Activated CD4-positive, alpha-beta T cell treated with anti-CD3 and anti-CD28 coated beads, Interleukin-2, Interleukin-4, amounts not matched to agents 100 ng/mL and 50 ng/mL, durations not matched to agents 16 hours and 8 hours (primary cell): ENCODE measurements at places on chromosomes 11 and 22.

- DNase-seq, result no peak
Measured at GRCh38 chr11:1226226-1226985, 3.5 kb downstream of the MUC5B start.

GRCh38 chr22:30020511-30020910 is 59.8 kb upstream of the HORMAD2 start:
- no peak for DNase-seq

DNA sequence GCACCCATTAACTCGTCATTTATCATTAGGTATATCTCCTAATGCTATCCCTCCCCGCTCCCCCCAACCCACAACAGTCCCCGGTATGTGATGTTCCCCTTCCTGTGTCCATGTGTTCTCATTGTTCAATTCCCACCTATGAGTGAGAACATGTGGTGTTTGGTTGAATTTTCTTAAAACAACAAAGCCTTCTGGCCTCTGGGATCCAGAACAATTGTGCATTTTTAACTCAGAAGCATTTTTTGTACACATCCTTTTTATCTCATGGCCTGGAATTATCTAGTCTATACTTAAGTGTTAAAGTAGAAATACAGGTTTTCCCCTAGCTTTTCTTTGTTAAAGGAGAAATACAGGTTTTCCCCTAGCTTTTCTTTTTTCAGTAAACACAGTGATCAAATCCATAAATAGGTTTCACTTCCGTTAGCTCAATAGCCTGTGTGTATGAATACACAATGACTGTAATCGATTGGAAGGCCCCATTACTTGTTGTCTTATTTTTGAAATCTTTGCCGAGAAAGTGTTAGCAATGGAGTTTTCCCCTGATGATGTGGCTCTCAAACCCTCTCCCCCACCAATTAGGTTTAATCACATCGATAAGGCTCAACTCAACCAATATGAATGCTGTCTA is 125.6 kb upstream of the PITPNB start:
- no peak for DNase-seq

GRCh38 chr11:119438599-119438998 is 15.6 kb upstream of the THY1 start:
- no peak for DNase-seq

DNA sequence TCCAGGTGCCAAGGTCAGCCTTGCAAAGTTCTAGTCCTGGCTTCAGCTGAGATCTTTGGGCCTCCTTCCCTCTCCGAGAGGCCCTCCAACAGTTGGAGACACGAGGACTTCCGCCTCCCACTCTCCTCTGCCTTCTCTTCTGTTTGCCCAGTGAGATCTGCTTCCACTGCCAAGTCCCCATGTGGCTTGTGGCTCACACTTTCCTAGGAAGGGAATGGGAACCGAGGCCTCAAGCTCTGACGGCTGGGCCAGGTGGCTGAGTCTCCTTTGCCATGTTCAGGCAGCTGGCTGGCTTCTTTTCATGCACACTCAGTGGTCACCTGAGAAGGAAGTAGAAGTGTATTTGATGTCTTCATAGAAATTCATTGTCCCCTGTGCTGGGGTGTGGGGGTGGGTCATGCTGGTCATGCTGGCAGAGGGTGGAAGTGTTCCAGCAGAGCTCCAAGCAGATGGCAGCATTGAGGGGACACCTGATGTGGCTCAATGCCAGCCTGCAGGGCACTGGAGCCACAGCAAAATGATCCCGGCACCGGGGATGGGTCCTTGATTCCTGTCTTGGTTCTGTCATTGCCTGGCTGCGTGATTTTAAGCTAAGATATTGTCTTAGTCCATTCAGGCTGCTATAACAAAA is 130.4 kb downstream of the ADAMTS15 start:
- no peak for DNase-seq

DNA sequence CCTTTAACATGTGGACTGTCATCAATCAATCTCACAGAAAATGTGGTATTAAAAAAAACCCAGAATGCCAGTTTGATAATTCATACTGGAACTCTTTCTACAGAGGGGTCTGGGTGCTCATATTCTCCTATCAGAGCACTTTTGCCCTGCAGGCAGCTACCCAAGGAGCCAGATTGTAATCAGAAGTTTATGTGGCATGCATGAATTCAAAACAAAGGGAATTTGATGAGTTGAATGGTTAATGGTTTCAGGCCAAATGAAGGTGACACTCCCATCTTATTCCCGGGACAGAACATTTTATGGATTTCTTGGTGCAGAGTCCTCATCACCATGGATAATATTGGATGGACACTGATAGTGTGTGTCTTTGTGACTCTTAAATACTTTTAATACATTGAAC is 38.4 kb upstream of the CLPB start:
- no peak for DNase-seq

DNA sequence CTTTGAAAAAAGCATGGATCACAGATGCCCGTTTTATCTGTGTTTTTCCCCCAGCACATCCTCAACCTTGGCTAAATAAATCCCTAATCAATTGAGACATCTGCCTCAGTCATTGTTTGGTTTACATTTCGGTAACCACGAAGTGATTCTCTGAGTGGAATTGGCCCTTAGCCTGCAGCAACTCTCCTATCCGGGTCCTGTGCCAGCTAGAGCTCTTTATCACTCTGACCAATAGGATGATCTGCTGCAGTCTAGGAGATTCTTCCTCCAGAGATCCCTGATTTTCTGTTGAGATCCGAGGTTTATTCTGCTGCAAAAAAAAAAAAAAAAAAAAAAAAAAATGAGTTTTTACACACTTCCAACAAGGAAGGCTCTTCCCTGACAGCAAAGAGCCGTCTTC is 137.3 kb downstream of the KCNA4 start:
- no peak for DNase-seq

- DNase-seq, result no peak
Measured at GRCh38 chr22:44497218-44497904, 672 bp downstream of the RTL6 start.

GRCh38 chr11:134761386-134761785 is 349.3 kb upstream of the B3GAT1 start:
- DNase-seq, result no peak

DNA sequence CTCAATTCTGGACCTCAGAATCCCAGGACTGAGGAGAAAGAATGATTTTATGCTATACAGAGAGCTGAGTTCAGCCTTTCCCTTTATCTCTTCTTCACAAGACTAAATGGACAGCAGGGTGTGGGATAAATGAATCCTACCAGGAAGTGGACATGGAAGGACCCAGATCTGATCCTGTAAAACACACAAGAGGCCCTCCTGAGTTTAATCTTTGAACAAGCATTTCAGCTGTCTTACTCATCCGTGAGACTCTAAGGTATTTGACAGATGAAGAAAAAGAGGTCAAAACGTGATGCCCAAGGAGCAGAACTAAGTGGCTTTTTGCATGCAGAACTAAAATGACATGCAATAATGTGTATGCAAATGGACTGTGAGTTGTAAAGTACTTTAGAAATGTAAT is 511.3 kb downstream of the DLG2 start:
- no peak for DNase-seq

DNA sequence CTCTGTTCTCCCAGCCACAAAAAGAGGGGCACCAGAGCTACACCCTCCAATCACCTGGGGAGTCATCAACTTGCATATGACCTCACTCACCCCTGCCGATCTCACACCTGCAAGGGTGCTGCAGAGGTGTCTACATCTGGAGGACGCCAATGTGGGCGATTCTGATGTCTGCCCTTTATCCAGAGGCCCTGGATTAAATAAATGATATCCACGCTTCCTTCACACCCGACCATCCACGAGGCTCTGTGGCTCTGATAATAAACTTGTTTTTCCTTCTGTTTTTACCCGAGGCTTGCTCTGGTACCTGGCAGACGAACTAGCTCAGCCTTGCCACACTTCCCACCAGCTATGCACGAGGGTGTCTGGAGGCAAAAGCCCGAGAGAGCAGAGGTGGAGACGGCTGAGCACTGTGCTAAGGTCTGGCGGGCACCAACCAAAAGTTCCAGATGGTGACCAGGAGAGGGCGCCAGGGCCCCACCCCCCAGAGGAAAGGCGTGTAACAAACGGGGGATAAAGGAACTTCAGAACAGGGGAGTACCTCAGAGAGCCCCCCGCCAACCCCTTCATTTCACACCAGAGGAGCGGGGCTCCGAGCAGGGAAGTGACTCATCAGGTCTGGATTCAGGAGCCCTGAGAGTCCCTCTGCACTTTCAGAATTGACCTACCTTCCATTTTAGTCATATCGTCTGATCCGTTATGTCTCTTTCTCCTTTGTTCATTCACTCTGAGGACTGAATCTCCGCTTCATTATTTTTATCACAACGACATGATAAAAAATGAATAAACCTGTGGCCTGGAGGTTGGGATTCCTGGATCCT is 13.5 kb downstream of the SCN3B start:
- peak; percentile 48 for DNase-seq

- DNase-seq, result no peak
Measured at GRCh38 chr11:116035977-116036376, 531.8 kb upstream of the CADM1 start.

DNA sequence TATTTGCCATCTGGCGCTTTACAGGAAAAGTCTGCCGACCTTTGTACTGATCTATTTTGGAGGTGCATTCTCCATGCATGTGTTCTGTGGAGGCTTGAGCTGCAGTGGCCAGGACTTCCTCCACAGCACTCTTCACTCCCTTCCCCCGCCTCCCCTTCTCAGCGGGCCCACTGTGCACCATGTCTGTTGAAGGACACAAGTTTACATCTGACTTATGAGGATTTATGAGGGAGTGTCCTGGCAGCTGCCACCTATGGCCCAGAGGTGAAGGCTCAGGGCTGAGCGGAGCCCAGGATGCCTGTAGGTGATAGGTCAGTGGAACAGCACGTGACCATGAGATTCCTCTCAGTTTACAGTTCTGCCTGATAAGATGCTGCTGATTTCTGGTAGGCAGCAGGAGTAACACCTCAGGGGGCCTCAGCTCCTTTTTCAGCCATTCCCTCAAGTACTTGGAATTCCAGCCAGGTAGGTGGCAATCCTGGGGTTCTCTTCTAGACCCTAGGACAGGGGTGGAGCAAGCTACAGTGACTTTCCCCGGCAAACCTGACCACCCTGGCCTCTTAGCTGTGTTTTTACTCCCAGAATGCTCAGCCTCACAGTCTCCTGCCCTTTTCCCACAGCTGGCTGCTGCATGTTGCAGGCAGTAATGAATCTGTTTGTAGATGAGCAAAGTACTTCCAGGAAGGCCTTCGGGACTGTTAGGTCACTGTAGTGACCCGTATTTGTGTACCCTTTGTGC is 59.9 kb downstream of the PPFIBP2 start:
- no peak for DNase-seq

DNA sequence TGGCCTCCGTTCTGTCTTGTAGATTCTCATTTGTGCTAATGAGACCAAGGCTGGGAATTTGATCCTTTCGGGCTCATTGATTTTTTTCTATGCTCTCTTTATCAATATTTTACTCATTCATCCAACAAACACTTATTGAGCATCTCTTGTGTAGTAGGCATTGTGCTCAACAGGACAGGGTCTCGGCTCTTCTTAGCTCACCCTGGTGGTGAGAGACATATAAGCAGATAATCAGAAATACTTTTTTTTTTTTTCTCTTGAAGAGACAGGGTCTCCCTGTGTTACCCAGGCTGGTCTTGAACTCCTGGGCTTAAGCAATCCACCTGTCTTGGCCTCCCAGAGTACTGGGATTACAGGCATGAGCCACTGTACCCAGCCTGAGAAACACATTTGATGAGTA is 48.0 kb upstream of the SLC5A1 start:
- DNase-seq, result no peak

DNA sequence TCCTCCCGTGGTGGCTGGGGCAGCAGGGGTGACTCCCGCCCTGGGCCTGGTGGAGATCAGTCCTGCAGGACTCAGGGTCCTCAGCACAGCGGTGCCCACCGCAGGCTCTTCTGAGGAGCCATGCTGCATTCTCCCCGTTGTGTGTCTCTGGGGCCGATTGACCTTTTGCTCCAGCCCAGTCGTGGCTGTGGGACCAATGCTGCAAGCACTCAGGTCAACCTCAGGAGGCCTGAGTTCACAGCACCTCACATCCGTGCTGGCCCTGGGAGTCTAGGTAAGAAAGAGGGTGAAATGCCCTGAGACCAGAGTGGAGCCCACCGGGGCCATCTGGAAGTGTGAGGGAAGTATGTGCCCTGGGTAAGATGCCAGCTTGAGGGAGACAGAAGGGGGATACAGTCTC is 316.1 kb upstream of the B3GAT1 start:
- no peak for DNase-seq

- DNase-seq, result no peak
Measured at GRCh38 chr22:32745251-32745995, 56.1 kb upstream of the TIMP3 start.

DNA sequence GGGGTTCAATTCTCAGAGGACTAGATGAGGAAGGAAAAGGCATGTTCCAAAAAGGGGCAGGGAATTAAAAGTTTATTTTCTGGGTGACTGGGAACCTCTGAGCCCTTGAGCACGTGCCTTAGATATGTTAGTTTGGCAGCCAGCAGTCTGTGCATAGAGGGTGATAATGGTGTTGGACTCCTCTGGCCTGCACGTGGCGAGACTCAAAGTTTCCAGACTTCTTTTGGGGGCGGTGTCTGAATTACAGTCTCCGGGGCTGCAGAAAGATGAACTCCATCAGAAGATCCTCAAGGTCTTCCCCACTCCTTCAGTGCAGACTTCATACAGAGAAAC is 861 bp upstream of the ZNRF3 start:
- no peak for DNase-seq

DNA sequence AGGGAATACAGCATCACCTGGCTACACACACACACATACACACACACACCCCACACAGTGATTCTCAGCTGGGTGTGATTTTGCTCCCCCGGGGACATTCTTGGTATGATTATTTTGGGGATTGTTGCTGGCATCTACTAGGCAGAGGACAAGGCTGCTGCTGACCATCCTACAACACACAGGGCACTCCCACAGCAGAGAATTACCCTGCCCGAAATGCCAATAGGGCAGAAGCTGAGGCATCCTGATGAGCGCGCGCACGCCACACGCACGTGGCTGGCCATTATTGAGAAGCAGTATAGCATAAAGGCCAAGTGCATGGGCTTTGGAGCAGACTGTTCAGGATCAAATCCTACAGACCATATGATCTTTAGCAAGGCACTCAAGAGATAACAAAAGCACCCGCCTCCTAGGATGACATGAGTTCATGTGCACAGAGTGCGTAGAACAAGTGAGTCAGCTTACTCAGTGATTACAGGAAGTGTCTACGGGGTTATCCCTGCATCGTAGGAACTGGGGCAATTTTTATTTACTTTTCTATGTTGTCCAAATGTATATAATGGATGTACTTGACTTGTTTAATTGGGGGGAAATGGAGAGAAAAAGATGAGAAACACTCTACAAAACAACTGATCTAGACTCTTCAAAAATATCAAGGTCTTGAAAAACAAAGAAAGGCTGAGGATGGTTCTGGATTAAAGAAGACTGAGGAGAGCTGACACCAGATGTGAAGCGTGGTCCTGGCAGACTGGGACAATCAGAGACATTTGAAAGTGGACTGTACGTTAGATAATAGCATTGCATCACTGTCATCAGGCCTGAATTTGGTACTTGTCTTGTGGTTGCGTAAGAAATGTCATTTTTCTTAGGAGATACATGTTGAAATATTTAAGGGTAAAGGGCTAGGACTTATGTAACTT is 7.2 kb upstream of the EHD1 start:
- DNase-seq, result peak; percentile 60

DNA sequence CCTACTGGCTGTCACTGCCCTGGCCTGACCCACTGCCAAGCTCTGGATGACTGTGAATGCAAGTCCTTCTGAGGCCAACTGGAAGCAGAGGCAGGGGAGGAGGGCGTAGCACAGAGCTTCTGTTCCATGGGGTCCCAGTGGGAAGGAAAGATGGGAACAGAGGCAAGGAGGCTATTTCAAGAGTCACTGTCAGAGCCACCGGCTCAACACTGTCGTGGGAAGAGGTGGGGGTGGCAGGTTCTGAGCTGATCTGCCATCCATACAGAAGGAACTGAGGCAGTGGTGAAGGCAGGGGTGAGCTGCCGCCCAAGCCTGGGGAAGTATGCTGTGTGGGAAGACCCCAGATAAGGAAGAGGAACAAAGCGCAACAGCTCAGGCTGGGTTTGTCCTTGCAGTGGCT is 54.7 kb downstream of the SGSM3 start:
- no peak for DNase-seq
